NCI-H524 (cell line): ENCODE measurements at places on chromosomes 3 and 15.
A peak's percentile ranks its signal among the peaks of the same experiment; 100 is the strongest.

- DNase-seq = no peak
These were observed 36.8 kb downstream of the TRANK1 start for GRCh38 chr3:36907911-36908646.

- DNase-seq = no peak
These were observed 336.2 kb downstream of the ERC2 start for GRCh38 chr3:56131974-56132590.

DNA sequence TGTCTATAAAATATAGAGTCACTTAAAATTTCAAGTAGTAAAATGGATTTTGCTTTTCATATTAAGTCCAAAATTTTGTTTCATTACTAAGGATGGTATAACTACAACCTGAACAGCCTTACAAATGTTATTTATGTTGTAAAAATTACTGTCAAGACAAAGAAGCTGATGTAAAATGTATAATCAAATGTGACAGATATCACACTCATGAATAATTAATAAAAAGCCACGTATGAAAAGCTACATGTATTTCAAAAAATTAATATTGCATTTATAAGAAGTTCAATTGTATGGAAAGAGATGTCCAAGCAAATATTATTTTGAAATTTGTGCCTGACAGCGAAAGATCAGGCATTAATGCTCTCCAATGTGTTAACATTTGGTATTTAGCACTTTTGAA, 48.9 kb downstream of the KBTBD8 start:
- no peak for DNase-seq

GRCh38 chr3:124019291-124019690, 27.4 kb upstream of the ROPN1 start:
- DNase-seq = no peak

GRCh38 chr15:53880357-53880756, 97.9 kb upstream of the UNC13C start:
- DNase-seq = peak; percentile 47

GRCh38 chr15:75731248-75732151, 18.9 kb upstream of the CSPG4 start:
- DNase-seq = peak; percentile 19

DNA sequence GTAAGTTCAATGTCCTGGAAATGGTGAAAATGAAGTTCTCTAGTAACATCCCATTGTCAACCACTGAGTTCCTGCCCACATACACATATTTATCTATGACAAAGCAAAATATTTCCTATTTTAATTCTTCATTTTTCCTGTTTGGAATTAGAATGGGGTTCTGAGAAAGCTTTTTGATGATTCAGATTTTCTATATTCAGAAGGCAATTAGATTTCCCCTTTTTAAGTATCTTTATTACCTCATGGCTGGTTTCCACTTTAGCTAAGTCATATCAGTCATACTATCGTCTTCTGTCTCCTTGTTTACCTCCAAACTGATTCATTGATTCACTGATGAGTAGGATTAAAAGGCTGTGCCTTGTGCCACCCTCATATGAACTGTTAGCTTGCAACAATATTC, 17.9 kb downstream of the ETFA start:
- DNase-seq = no peak

DNA sequence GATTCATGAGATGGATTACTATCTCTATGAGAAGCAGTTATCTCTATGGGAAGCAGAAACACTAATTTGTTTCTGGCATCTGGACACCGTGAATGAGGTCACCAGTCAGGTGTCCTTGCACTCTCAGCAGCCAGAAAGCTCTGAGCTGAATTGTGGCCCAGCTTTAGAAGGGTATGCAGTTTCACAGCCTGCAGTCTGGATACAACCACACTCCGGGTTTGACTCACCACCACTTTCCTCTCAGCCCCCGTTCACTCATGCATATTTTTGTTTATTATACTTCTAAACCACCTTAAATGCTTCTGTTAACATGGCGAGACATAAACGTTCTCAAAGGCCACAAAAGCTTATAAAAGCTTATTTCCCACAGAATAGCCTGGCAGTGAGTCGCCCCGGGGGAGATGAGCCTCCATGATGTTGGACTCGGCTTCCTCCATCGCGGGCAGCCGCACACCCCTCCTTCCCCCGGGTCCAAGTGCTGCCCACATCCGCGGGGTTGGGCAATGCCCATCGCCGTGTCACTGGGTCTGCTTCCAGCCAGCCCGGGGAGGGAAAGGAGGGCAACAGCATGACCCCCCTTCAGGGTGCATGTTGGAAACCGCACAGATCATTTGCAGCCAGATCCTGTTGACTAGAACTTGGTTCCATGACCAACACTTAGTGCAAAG, 16.8 kb upstream of the SLC41A3 start:
- no peak for DNase-seq

DNA sequence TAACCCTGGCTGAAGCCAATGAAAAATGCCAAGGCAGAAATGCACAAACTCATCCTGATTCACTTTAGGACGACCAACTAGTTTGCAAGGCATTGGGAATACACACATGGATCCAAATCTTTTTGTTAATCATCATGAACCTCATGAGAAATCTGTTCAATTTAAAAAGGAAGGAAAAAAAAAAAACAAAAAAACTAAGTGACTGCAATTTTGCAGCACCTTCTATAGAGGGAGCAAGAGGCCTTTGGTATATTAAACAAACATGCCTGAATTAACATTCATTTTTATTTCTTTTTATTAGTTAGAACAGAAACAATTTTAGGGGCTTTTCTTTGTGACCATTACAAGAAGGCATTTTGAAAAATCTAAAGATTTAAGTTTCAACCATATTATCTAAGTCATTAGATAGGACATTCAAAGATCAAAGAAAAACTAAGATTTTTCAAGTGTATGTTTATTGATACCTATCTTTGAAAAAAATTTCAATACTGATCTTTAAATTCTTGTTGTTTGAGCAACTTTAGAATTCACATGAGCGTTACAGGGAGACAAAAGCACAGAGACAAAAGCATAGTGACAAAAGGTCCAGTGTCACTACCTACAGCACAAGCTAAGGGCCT, 182.4 kb downstream of the CBLB start:
- DNase-seq = peak; percentile 41

DNA sequence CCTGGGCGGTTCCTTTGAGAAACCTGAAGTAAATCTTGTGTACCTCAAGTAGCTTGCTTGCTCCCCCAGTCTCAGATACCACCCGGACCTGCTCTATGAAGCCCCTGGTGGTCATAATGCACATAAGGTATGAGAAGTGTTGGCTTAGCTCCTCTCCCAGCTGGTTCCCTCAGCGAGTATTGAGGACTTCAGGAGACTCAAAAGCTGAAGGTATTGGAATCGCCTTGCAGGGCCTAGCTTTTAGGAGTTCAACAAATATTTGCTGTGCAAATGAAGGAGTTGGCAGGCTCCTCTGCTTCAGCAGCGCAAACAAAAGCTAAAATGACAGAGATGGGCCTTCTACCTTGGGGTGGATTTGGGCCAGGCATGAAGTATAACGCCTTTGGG, 1.7 kb downstream of the CMTM8 start:
- peak; percentile 67 for DNase-seq
